CD4-positive, alpha-beta T cell treated with Interferon gamma for 1 hour (primary cell): ENCODE measurements at places on chromosomes 12 and 14.

GRCh38 chr12:66500841-66501240 is 178.0 kb downstream of the GRIP1 start:
- DNase-seq = no peak

DNA sequence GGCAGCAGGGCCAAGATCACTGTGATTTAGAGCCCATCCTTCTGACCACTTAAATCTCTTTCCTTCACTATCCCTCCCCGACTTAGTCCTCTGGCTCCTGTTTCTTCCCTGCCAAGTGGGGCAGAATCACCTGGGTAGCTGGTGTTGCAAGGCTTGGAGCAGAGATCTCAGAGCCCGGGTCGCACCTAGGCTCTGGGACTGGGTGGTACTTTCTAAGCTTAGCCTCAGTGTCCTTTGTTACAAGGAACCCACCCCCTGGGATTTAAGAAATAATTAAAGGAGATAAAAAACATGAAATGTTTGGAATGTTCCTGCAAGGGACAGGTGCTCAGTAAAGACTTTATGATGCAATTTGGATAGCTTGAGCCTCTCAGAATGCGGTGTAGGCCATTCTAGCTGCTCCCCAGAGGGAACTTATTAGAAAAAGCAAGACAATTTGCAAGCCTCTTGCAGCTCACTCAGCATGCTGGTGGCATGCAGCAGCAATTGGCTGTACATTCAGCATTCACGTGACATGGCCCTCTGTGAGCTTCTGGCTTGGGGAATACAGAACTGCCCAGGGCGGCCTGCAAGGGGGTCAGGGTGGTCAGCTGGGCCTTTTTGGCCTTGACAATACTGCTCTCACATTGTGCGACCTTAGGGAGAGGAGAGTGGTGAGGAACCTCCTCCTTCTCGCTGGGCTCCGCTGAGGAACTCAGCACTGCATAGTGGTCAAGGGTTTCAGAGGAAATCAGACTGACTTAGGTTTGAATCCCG is 16.8 kb downstream of the C14orf132 start:
- DNase-seq = no peak

GRCh38 chr12:65725376-65725775 is 98.9 kb upstream of the HMGA2 start:
- no peak for DNase-seq

DNA sequence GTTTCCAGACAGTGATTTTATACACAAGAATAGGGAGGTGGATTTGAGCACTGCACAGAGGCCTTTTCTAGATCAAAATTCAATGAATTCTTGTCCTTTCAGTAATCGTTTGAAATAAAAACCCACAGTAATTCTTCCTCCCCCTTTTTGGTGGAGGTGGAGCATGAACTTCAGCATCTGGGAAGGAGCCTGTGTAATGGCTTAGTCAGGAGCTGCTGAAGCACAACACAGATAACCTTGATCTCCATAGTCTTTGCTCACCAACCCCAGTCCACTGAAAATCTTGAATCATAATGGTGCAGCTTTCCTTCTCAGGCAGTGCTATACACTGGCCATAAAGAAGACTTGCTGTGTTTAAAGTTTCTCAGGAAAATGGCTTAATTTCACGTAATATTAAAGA is 6.4 kb upstream of the TBPL2 start:
- DNase-seq = no peak

GRCh38 chr12:95257541-95257940 is 39.9 kb downstream of the VEZT start:
- DNase-seq = no peak

DNA sequence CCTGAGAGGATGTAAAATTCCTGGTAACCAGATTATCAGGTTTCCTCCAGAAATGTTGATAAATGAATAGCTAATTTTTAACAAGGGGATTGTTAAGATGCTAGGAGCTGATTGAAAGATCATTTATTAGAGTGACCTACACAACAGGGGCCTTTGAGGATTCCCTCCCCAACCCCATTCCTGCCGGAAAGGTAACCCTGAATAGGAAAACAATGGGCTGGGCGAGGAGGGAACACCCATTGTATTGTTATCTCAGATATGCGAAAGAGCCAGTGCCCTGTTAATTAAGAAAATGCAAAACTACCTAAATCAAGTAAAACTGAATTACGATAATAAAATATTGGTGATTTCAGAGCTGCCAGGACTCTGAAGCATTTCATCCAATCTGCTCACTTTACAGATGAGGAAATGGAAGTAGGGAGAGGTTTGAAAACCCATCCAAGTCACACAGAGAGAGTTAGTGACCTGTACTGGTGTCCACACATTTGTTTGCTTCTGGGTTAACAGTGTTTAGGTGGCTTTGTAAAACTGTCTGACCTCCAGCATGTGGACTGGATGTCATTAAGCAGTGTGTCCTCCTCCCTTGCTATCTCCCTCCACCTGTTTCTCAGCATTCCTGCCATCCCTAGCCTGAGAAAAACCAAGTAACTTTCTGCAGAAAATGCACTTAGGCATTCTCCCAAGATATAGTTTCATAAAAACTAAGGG is 214.8 kb downstream of the TTC6 start:
- DNase-seq = no peak

GRCh38 chr12:4353785-4354208 is 25.7 kb downstream of the FGF23 start:
- DNase-seq = peak; percentile 14

DNA sequence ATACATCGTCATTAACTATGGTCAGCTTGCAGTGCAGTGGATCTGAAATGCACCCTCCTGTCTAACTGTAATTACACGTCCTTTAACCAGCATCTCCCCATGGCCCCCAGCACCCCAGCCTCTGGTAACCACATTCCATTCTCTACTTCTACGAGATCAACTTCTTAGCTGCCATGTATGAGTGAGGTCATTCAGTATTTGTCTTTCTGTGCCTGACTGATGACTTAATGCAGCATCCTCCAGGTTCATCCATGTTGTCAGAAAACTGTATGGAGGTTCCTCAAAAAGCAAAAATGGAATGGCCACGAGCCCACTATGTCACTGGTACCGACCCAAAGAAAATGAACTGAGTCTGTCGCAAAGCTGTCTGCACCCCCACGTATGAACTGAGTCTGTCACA is 107.3 kb downstream of the RIMBP2 start:
- DNase-seq = no peak

GRCh38 chr14:28761438-28762291 is 4.9 kb upstream of the FOXG1 start:
- DNase-seq = no peak

GRCh38 chr14:26527095-26527494 is 70.7 kb downstream of the NOVA1 start:
- no peak for DNase-seq

DNA sequence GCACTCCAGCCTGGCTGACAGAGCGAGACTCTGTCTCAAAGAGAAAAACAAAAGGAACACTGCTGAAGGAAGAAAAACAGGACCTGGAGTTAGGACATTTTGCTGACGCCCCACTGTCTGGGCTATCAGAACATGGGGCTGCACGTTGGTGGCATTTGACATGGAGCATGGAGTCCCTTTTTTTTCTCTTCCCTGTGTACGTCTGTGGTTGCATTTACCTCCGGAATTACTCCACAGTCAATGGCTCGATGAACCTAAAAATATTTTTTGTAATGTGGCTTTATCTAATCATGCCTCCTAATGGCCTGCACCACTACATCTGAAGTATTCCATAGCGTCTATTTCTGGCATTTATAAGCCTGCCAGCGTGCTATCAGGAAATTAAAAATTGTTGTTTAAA is 30.7 kb downstream of the TESC start:
- no peak for DNase-seq

- no peak for DNase-seq
Measured at GRCh38 chr12:87020071-87020470, 763.9 kb upstream of the MGAT4C start.

- no peak for DNase-seq
Measured at GRCh38 chr14:74732387-74732786, 19.4 kb downstream of the FCF1 start.

- DNase-seq = no peak
Measured at GRCh38 chr12:51792417-51792816, 56.1 kb downstream of the FIGNL2 start.

GRCh38 chr12:50934371-50934851 is 17.9 kb upstream of the HIGD1C start:
- DNase-seq = no peak

- DNase-seq = no peak
Measured at GRCh38 chr12:127820846-127821245, 446.1 kb upstream of the TMEM132C start.

GRCh38 chr12:95642583-95642982 is 91.3 kb upstream of the USP44 start:
- DNase-seq = no peak

GRCh38 chr12:85823436-85824180 is 12.6 kb downstream of the RASSF9 start:
- no peak for DNase-seq

- DNase-seq = no peak
Measured at GRCh38 chr14:102479107-102479506, 30.5 kb downstream of the ANKRD9 start.

DNA sequence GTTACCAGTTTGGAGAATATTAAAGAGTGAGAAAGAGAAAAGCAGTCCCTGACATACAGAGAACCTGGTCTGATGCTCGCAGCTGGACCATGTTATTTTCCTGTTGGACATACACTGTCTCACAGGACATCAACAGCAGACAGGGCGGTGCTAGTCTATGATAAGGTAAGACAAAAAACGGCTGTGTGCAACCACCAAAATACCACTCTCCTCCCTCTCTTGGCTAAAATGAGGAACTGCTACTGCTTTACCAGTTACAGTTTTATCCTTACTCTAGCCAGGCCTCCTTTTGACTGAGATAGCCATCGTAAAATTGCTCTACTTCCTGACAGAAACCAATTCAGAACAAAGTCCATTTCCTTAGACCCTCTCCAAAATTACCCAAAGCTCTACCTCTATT is 47.0 kb upstream of the ERGIC2 start:
- DNase-seq = no peak

DNA sequence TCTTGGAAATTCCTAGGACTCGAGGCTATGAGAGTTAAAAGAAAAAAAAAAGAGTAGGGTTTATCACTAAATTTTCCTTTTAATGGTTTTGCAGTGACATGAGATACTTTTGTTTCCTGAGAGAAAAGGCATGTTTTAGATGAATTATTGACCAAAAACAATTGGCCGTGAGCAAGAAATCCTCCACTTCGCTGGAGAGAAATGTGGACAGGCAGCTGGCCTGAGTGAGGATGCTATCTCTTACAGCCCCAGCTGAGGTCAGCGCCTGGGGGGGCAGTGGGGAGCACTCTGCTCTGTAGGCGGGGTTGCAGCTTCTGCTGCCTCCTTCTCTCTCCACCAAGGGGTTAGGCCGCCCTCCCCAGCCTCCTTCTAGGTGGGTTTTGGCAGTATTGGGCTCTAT is 54.7 kb downstream of the PRIMA1 start:
- no peak for DNase-seq

- no peak for DNase-seq
Measured at GRCh38 chr14:106039400-106039799, 513.0 kb downstream of the TMEM121 start.

DNA sequence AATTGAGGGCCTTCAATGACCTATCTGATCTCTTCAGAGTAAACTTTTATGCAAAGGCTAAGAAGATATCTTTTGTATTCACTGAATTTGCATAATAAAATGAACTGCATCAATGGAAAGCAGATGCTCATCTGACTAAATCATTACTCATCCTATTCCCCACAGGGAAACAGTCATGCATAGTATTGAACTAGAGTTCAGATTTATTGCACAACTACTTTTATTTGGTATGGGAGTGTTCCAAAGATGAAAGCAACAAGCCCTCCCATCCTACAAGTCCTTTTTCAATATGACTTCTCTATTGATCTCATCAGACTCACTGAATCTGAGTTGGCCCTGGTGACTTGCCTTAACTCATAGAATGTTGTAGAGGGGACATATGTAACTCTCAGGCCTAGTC is 159.8 kb downstream of the KITLG start:
- DNase-seq = no peak

DNA sequence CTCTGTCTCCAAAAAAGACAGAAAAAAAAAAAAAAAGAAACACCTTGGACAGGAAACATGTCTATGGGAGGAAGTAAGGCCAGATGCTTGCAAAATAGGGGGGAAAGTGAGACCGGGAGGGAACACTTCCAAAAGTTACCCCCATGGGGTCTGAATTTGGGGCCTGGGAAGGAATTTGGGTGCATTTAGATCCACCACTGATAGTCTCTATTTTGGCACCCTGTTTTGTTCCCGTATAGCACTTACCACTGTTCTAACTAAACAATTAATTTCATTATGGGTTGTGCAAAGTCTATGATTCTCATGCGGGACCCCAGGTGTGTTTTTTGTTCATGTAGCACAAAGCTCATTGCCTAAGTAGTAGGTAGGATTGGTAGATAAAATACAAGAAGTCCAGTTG is 1.4 kb upstream of the MLEC start:
- no peak for DNase-seq

DNA sequence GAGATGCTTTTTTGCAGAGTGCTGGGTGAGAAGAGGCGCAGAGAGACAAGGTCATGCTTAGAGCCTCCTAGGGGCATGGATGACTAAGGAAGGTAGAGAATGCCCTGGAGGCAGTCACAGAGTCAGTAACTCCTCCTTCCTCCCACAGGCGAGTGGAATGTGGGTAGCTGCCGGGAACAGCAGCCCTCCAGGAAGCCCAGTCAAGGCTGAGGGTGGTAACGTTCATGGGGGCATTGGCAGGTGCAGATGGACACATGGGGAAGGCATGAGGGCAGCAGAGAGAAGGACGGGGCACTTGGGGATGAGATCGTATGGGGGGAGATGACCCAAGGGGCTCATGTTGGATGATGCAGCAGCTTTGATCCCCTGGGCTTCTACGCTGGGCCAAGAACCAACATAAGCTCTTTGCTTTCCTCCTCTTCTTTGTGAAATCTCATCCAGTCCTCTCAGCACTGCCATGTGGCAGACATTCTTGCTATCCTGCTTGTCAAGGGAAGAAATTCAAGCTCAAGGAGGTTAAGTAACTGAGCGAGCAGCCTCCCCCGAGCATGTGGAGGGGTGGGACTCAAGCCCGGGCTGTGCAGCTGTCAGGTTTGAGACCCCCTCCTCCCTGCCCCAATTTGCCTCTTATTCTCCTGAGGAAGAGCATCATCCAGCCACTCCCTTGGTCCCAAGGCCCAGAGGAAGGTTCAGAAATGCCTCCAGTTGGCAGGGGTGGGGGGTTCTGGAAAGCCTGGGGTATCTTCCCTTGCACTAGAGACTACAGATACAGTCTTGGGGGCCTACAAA is 187.9 kb downstream of the PIWIL1 start:
- no peak for DNase-seq

GRCh38 chr12:20445687-20446086 is 77.3 kb downstream of the PDE3A start:
- DNase-seq = no peak

- peak; percentile 13 for DNase-seq
Measured at GRCh38 chr14:52553002-52553670, 500 bp downstream of the GPR137C start.

- DNase-seq = no peak
Measured at GRCh38 chr12:6212086-6212485, 11.9 kb downstream of the CD9 start.

- no peak for DNase-seq
Measured at GRCh38 chr12:121947981-121948380, 29.6 kb downstream of the CFAP251 start.

DNA sequence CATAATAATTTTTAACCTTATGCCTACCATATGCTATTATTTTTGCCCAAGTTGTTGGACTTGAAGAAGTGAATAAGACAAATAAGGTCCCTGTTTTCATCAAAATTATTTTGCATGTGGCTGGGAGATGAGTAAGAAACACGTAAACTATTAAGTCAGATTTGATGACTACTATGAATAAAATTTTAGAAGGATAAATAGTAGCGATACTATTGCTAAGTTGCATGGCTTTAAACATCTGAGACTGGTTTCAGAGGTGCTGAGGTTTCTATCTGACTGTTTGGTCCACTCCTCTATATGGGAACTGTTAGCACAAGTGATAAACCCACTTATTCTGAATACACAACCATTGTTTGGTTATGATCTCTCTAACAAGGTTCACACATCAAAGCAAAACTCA is 674.3 kb upstream of the MDGA2 start:
- DNase-seq = no peak
